Naive thymus-derived CD8-positive, alpha-beta T cell (primary cell): ENCODE measurements at places on chromosomes 11 and 22. TPM values are rescaled to one million over a fixed set of nuclear protein-coding genes. Genes with fewer than 3 reads are reported as not detected.

- no peak for DNase-seq
Observed at GRCh38 chr11:20421946-20422345, 34.4 kb downstream of the PRMT3 start.

The LRRC75B gene
- polyA plus RNA-seq = 0.15 TPM

DNA sequence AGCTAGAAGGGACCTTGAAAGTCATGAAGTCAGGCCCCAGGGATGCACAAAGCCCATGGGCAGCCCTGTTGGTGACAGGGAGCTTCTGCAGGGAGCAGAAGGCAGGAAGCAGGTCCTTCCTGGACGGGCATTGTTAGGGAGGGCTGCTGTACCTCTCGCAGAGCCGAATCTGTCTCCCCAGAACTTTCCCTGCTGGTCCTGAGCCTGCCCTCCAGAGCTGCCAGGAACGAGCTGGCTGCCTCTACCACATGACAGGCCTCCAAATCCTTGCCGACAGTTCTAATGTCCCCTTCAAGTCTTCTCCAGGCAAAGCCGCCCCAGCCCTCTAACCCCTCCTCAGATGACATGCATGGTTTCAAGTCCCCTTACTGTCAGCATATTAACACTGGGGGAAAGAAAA, 20.1 kb downstream of the SYT7 start:
- no peak for DNase-seq

GRCh38 chr11:120690406-120690805, 178.9 kb downstream of the GRIK4 start:
- DNase-seq = no peak

The SLCO2B1 gene
- polyA plus RNA-seq = not detected

GRCh38 chr22:38798496-38798895, 4.6 kb upstream of the DNAL4 start:
- DNase-seq = no peak

The KIAA1671 gene
- 2.7 TPM for polyA plus RNA-seq

The OR5D13 gene
- not detected for polyA plus RNA-seq

DNA sequence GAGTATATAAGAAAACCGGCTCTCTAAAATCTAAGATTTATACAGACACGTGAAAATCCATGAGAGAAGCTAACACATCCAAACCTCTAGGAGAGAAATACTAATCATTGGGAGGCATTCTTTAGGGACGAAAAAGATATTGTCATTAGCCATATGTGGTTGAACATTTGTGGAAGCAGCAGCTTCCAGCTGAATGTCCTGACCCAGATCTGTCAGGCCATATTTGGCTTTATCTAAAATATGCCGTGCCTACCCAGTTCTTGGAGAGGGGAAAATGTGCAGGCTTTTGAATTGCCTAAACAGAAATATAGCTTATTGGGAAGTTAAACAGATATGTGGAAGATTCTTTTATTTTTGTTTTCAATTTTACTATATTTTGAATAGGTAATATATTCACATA, 6.4 kb downstream of the CCDC89 start:
- no peak for DNase-seq

The ASCC2 gene
- 72.7 TPM for polyA plus RNA-seq

The SLC35F2 gene
- 4.1 TPM for polyA plus RNA-seq

DNA sequence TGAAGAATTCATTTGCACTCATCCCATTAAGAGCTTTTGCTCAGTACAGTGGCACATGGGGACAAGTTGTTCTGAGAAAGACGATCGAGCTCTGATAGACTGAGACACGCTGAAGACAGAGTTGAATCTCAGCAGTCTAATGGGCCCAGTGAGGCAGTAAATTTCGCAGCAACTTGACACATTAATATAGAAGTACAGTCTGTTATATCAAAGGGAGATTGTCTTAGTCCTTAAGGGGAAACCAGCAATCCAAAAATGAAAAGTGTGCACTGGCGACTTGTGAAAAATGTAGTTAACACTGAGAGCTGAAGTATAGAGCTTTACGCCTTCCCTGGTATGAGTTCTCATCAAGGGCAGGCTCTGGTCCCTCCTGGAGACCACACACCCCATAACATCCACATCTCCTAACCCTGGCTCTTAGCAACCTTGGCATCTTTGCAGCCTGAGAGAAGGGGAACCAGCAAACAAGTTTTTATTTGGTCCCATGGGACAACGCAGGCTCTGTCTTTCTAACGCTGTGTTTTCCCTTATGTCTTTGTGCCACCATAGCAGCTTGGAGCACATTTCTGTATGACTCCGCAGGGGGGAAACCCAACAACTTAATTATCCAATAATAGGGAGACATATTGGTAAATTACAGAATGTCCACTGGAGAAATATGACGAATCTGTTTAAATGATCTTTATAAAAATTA, 952.5 kb downstream of the OPCML start:
- DNase-seq = no peak

DNA sequence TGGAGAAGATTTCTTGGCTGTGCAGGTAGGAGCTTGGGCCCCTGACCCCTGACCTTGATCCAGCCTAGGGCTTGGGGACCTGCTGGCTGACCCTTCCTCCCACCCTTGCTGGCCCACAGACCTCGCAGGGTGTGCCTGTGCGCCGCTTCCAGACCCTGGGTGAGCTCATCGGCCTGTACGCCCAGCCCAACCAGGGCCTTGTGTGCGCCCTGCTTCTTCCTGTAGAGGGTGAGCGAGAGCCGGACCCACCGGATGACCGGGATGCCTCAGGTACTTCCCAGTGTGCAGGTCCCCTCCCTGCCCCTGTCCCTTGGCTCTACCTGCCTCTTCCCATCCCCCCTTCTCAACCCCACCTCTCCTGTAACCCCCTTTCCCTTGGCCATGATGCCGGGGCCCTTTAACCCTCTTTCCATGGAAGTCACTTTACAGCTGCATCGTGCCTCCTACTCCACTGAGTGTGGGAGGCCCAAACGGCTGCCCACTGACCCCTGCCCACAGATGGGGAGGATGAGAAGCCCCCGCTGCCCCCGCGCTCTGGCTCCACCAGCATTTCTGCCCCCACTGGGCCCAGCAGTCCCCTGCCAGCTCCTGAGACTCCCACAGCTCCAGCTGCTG, 3.8 kb downstream of the INPPL1 start:
- no peak for DNase-seq

GRCh38 chr22:20111045-20111688, 4.7 kb upstream of the RANBP1 start:
- peak; percentile 27 for DNase-seq

- DNase-seq = no peak
Observed at GRCh38 chr22:28997342-28997741, 64.3 kb downstream of the C22orf31 start.

- no peak for DNase-seq
Observed at GRCh38 chr11:73950869-73951710, at the start of gene DNAJB13. DNAJB13 (plus strand) TSS chr11:73951026; CDS start chr11:73951070, 44 bp downstream.

GRCh38 chr22:27185760-27186302, 528.4 kb downstream of the MIAT start:
- no peak for DNase-seq

GRCh38 chr11:57313788-57314135, 11.0 kb downstream of the TNKS1BP1 start:
- no peak for DNase-seq

GRCh38 chr11:113034576-113034975, 73.4 kb downstream of the NCAM1 start:
- DNase-seq = no peak

DNA sequence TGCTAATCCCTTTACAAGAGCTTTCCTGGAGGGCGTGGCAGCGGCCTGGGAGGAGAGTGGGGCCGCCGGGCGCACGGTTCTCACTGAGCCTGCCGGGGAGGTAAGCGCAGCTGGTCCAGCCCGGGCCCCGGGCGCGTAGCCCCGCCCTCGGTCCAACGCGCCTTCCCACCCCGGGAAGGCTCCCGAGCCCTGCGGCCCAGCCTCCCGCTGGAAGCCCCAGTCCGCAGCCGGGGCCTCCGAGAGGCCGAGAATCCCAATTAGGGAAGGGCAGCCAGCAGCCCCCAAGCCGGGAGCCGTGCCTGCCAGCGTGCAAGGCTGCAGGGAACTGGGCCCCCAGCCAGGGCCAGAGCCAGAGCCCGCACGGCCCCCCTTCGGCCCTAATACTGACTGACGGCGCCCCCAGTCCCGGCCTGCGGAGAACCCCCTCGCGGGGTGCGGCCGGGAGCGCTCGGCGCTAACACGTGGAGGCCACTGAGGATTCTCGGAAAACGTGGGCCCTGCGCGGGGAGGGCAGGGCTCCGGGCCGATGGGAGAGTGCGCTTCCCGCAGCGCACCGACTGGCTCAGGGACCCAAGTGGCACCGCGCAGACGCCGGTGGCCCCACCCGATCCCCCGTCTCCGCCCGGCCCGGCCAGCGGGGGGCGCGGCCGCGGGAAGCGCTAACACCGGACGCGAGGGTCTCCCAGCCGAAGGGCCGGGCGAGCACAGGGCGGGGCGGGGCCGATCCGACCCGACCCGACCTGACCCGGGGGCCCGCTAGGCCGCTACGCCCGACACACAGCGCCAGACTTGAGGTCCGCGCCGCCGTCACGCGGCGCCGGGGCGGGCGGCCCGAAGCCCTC, 5.7 kb downstream of the ZFTA start:
- no peak for DNase-seq

The ZNF195 gene
- 21.7 TPM for polyA plus RNA-seq

The LARGE2 gene
- polyA plus RNA-seq = 2.0 TPM

DNA sequence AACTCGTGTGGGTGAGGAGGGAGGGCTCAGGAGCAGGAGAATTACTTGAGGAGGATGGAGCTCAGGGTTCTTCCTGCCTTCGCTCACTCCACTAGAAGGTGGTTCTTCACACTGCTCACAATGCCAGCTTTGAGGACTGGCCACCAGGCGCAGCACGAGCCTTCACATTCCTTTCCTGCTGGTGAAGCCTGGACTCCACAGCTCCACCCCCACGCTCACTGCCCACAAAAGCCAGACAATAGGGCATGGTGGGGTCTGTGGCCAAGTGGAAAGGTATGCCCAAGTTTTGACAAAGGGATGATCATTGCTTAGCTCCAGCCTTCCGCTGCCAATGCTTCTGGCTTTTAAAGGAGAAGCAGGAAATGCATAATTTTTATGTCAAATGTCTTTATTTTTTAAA, 58.0 kb upstream of the FADD start:
- DNase-seq = no peak

DNA sequence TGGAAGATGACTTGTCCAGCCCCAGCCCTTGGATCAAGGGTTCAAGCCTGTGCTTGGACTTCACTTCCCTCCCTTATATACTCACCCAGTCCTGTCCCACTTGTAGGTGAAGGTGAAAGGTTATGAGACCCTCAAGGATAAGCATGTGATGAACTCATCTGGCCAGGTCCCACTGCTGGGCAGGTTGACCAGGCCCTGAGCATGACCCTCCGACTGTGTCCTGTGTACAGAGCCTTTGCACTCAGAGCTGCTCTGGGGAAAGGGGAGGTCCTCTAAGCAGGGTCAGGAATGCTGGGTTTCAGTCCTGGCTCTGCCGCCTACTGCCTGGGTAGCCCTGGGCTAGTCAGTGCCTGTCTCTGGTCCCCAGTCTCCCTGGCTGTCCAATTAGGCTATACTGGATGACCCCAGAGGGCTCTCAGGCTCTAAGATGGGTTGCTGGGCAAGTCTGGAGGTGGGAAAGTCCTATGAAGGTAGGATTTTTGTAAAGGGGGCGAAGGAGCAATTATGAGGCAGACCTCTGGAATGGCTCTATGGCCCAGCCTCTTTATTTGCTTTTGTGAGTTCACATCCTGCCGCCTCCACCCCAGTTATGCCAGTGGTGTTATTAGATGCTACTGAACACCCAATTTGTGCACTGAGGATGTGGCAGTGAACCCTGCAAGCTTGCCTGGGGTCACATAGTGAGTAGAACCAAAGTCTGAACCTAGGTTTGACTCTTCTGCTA, 14.1 kb downstream of the DGAT2 start:
- no peak for DNase-seq

The TMPRSS4 gene
- not detected for polyA plus RNA-seq

DNA sequence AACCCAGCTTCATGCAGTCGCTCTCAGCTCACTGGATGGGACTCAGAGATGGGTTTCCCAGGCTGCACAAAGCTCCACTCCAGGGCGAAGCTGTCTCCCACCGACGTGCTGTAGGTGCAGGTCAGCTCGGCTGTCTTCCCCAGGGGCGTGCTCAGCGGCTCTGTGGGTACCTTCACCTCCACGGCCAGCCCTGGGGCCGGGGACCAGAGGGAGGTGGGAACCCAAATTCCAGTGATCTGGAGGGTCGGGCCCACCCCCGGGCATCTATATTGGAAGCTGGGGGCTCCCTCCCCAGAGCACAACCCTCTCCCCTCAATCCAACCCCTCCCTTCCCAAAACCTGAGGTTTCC, 689 bp downstream of the VSIG2 start:
- no peak for DNase-seq

GRCh38 chr11:106854429-106854828, 163.8 kb downstream of the GUCY1A2 start:
- no peak for DNase-seq

The PDGFD gene
- polyA plus RNA-seq = 16.3 TPM

DNA sequence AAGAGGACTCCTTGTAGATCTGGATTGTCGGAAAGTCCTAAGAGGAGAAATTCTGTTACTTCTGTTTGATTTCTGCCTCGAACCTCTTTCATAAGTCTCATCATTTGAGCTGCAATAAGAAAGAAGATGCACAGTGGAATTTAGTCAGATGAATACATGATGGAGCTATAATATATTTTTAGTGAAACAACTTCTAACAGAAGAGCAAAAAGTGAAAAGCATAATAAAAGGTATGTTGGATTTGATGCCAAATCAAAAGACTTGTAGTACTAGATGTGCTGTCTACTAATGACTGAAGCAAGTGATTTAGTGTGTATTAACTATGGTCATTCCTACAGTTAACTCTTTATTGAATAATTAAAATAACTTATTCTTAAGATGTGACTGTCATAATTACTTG, at the start of gene OR5AP2:
Gene OR5AP2, minus strand, starts transcription at position 101 of the 400 bp plus-strand sequence. Its CDS starts 0 bp downstream, at position 101.
- DNase-seq = no peak

The OR51B4 gene
- polyA plus RNA-seq = not detected

The FXYD6 gene
- not detected for polyA plus RNA-seq

GRCh38 chr22:19195796-19196731, 17.5 kb upstream of the SLC25A1 start:
- DNase-seq = no peak

DNA sequence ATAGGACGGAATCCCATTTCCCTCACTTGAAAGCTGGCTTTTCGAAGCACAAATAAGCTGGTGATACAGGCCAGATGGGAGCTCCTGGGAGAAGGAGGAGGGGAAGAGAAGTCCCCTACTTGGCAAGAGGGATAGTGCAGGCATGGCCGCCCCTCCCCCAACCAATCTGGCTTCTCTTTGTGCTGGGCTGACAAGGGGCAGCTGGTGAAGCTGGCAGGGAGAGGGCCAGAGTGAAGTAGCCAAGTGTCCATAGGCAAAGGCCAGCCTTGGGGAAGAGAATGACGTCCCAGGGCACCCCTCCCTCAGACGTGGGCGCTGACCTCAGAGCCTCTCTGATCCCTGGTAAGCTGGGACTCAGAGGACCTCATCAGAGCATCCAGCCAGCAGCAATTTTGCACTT, 78.7 kb upstream of the GRAMD1B start:
- no peak for DNase-seq

The DMC1 gene
- polyA plus RNA-seq = not detected

The MB gene
- polyA plus RNA-seq = not detected

DNA sequence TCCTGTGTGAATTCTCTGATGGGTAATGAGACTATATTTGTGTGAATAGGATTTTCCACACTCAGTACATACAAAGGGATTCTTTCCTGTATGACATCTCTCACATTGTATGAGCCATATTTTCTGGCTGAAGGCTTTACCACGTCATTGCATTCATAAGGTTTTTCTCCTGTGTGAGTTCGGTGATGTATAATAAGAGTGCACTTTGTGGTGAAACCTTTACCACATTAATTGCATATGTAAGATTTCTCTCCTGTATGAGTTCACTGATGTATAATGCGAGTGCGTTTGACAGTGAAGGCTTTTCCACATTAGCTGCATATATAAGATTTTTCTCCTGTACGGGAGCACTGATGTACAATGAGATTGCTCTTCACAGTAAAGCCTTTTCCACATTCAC, 455.4 kb upstream of the CNTN5 start:
- DNase-seq = no peak
